ENCODE measurements at places on chromosomes 13 and 19. TPM values are rescaled to one million over a fixed set of nuclear protein-coding genes. Genes with fewer than 3 reads are reported as not detected.
A peak's percentile ranks its signal among the peaks of the same experiment; 100 is the strongest.

GRCh38 chr19:4115818-4116385 lies 8.0 kb downstream of the MAP2K2 start:
- DNase-seq: no peak

The IL4I1 gene
- 1.6 TPM for total RNA-seq

GRCh38 chr13:82220641-82221040 lies 1661.6 kb downstream of the SLITRK1 start:
- DNase-seq: no peak

The NLRP7 gene
- not detected for total RNA-seq

DNA sequence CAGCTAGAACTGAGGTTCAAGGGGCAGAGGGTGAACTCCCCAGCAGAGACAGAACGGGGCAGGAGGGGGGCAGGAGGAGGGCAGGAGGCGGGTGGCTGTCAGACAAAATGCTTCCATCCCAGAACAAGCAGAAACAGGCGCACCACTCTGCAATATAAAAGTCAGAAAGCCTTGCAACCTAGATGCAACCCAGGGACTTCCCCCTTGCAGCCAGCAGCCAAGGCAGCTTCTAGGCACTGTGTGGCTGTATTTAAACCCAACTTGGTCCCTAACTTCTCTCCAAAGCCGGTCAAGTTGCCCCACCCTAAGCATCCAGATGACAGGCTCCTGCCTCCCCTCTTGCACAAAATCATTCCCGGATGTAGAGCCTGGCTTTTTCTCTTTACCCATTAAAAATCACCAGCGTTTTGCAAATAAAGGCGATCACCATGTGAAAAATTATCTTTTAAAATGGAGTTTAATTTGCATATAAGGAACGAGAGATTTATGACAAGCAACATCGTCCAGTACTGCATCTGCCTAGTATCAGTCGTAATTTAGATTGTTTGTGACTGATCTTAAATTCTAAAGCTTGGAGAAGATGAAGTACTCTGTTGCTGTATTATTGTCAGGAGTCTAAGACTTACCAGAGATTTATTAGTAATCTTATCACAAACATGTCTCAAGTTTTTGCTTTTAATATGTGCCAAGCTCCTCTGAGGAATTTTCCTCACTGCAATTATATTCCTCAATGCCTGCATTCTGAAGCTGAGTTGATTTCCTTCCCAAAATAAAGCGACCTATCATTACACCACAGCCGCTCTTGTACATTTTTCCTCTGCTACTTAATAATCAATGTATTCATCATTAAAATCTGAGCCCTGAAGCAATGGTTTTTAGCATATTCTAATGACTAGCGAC lies 307.1 kb upstream of the ZNF507 start:
- peak; percentile 27 for DNase-seq

- no peak for DNase-seq
Observed at GRCh38 chr13:35914662-35915061, 216.5 kb downstream of the DCLK1 start.

The OR10H1 gene
- 0.06 TPM for total RNA-seq

DNA sequence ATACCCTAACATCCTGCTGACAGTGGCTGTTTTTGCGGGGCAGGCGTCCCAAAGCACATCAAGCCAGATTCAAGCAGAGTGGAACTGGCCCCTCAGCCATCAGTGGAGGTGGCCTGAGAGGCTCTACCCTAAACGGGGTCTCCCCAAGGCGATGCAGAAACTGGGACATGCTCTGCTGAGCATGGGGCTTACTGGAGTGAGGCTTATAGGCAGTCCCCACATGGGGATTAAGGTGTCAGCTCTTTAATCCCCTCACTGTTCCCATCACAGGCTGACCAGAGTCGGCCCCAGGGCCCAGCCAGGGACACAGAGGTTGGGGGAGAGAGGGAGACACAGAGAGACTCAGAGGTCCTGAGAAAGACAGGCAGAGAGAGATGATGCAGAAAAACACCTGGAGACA lies 17.0 kb downstream of the CYP2F1 start:
- DNase-seq: no peak

GRCh38 chr13:34335014-34336007 lies 517.4 kb downstream of the RFC3 start:
- no peak for DNase-seq

The APOC1 gene
- total RNA-seq: 12.7 TPM

The KLF1 gene
- total RNA-seq: not detected

DNA sequence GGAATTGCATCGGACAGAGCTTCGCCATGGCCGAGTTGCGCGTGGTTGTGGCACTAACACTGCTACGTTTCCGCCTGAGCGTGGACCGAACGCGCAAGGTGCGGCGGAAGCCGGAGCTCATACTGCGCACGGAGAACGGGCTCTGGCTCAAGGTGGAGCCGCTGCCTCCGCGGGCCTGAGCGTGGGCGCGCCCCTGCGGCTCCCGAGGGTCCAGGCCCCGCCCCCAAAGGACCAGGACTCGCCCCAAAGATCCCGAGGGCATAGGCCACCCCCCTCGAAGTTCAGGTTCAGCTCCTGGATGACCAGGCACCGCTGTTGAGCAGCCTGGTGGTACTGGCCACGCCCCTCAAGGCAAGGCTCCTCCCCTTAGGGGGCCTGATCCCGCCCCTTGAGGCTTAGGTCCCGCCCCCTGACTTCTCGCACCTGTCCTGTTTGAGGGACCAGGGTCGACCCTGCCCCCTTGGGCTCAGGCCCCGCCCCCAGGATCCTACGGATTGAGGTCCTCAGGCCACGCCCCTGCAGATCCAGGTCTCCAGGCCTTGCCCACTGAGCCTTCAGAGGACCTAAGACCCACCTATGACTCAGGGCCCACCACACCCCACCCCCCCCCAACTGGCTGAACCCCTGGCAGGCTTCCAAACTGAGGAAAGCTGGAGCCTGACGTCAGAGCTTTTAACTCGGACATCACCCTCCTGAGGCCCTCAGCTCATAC lies 43.1 kb downstream of the CYP4F22 start:
- peak; percentile 72 for DNase-seq

The LPAR2 gene
- 17.1 TPM for total RNA-seq

- no peak for DNase-seq
Observed at GRCh38 chr19:14553042-14553938, 18.6 kb downstream of the NDUFB7 start.

DNA sequence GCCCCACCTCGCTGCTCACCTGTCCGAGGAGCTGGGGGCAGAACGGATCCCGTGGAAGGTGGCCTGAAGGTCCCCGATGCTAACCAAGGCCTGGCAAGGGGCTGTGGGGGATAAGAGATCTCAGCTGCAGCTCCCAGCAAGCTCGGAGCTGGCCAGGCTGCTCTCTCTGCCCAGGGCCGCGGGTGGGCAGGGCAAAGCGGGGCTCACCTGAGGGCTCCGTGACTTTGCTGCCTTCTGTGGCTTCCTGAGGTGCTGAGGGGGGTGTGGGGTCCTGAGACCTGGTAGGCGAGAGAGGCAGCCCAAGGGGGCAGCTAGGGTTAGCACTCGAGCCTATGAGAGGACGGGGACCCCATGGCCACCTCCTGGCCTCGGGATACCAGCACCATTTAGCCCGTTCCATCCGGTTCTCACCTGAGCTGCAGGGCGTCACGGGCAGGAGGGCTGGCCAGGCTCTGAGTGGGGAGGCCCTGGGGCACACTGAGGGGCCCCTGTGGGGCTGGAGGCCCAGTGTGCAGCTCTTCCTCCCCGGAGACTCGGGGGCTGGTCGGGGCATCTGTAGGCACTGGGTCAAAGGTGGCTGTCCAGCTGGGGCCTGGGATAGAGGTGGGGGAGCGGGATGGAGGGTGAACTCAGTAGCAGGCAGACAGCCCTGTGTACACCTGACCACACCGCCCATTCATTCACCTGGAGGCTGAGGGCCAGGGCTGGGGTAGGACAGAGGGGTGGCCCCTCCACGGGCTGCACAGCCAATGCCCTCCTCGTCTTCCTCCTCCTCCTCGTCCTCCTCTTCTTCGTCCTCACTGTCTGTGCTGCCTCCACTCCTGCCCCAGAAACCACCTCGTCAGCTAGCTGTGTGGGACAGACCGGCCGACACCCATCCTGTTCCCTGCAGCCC lies 3.1 kb upstream of the TMEM86B start:
- no peak for DNase-seq

- no peak for DNase-seq
Observed at GRCh38 chr13:30718661-30719524, 16.4 kb upstream of the ALOX5AP start.
